ENCODE measurements at places on chromosomes 3 and 15. TPM values are rescaled to one million over a fixed set of nuclear protein-coding genes. Genes with fewer than 3 reads are reported as not detected.

Gene MEIS2
- total RNA-seq: 14.1 TPM

Gene SNURF
- total RNA-seq: 11.5 TPM

Gene MESP1
- 4.2 TPM for total RNA-seq

Gene FOXB1
- total RNA-seq: not detected

Gene TM6SF1
- 22.9 TPM for total RNA-seq

Gene APBA2
- total RNA-seq: 3.9 TPM

Gene SLC28A1
- not detected for total RNA-seq

Gene DNAJC17
- 24.3 TPM for total RNA-seq

Gene LMCD1
- 69.6 TPM for total RNA-seq

Gene HYKK
- total RNA-seq: 3.3 TPM

Gene AP3B2
- 0.82 TPM for total RNA-seq

DNA sequence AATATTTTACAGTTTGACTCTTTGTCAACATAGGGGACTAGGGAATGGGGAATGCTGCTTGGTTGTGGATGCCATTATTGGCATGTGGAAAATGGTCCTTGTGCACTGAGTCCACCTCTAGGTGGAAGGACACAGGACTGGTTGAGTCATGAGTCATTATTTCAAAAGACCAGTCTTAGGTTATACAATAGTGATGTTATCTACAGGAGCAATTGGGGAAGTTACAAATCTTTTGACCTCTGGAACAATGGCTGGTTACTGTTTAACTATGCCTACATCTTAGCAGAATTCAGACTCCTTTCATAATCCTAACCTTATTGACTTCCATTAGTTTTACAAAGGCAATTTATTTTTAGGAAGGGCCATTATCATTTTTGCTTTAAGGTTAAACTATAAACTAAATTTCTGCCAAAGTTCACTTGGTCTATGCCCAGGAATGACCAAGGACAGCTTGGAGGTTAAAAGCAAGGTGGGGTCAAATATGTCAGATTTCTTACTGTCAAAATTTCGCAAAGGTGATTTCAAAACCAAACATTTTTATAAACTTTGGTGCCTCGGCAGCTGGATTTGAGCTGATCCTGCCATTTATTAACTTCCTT, 11.8 kb upstream of the CCR8 start:
- no peak for DNase-seq
- H3K4me1 ChIP-seq: no peaks in the 10 kb centered on the region
- H3K36me3 ChIP-seq: no peaks in the 10 kb centered on the region
- no peaks in the 10 kb centered on the region for H3K27me3 ChIP-seq
- H3K27ac ChIP-seq: no peak overlapping the region

GRCh38 chr3:155891321-155891720, 20.9 kb downstream of the GMPS start:
- H3K27me3 ChIP-seq: no peaks in the 10 kb centered on the region
- H3K4me1 ChIP-seq: peaks cover 14% of the 10 kb centered on the region
- H3K27ac ChIP-seq: no peak overlapping the region
- H3K36me3 ChIP-seq: peaks cover 23% of the 10 kb centered on the region
- H3K4me3 ChIP-seq: no peak overlapping the region
- no peak for DNase-seq

GRCh38 chr3:72086042-72086742, 301.2 kb upstream of the PROK2 start:
- H3K36me3 ChIP-seq: no peaks in the 10 kb centered on the region
- DNase-seq: no peak
- no peak overlapping the region for H3K4me3 ChIP-seq
- H3K27ac ChIP-seq: no peak overlapping the region

DNA sequence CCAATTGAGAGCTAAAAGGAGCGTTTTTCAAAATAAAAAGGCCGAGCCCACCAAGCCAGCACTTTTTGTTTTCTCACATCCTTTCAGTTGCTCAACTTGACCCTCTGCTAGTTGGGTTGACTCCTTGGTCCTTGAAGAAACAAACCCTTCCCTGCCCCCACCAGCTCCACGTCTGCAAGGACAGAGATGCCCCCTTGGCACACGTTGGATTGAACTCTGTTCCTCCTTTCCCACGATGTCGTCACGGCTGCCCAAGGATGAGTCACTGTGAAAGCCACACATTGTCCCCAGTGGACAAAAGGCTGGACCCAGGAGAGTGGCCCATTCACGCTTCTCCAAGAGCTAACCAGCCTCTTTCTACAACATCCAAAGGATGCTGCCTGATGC, 43.0 kb upstream of the SPATA12 start:
- H3K27ac ChIP-seq: no peak overlapping the region
- H3K27me3 ChIP-seq: no peaks in the 10 kb centered on the region
- H3K36me3 ChIP-seq: no peaks in the 10 kb centered on the region

DNA sequence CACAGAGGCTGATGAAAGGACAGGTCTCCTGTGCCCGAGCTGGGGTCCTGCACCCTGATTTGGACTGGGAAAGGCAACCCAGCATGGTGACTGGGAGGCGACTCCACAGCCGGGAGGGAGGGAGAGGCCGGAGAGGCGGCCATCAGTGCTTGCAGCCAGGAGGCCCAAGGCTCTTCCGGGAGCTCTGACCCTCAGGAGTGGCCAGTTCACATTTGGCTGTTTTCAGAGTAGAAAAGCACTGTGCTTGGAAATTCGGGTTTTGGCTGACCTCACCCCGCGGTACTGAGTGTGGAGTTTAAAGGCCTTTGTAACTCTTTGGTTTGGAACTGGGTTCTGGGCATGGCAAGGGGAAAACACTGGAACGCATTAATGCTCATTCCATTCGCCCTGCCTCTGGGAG, 31.9 kb downstream of the SMAD6 start:
- H3K27ac ChIP-seq: peak overlapping the region; percentile 43
- peaks cover 68% of the 10 kb centered on the region for H3K4me1 ChIP-seq
- DNase-seq: no peak

GRCh38 chr3:183427876-183428446, 458 bp downstream of the MCF2L2 start:
- peaks cover 58% of the 10 kb centered on the region for H3K27me3 ChIP-seq
- no peak overlapping the region for H3K27ac ChIP-seq
- H3K4me3 ChIP-seq: peak overlapping the region; percentile 67

- no peak for DNase-seq
- H3K27ac ChIP-seq: no peak overlapping the region
- H3K36me3 ChIP-seq: no peaks in the 10 kb centered on the region
- H3K4me1 ChIP-seq: peaks cover 11% of the 10 kb centered on the region
- no peak overlapping the region for H3K4me3 ChIP-seq
- H3K27me3 ChIP-seq: no peaks in the 10 kb centered on the region
Measured at GRCh38 chr3:61631108-61631769, 69.9 kb downstream of the PTPRG start.

- H3K27me3 ChIP-seq: no peaks in the 10 kb centered on the region
- H3K27ac ChIP-seq: no peak overlapping the region
- no peak for DNase-seq
- H3K4me3 ChIP-seq: no peak overlapping the region
- H3K4me1 ChIP-seq: no peaks in the 10 kb centered on the region
Measured at GRCh38 chr3:106114220-106114619, 245.4 kb upstream of the CBLB start.

DNA sequence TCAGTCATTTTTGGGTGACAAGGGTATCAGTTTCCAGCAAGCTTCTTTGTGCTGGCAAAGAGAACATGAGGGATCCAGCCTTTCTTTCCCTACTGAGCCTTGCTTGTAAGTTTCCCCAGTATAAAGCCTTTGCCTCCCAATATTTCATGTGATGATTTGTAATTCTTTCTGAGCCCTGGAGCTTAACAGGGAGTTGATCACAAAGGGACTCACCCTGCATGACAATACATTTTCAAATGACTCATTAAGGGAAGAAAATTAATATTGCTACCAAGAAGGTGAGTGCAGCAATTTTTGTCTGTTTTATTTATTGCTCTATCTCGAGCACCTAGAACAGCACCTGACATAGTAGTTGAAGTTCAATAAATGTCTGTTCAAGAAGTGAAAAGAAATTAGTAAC, 27.7 kb downstream of the OXSM start:
- no peak for DNase-seq
- no peaks in the 10 kb centered on the region for H3K4me1 ChIP-seq
- no peak overlapping the region for H3K27ac ChIP-seq
- H3K4me3 ChIP-seq: no peak overlapping the region

GRCh38 chr3:148727231-148727630, 29.5 kb downstream of the AGTR1 start:
- H3K27ac ChIP-seq: no peak overlapping the region
- H3K4me3 ChIP-seq: no peak overlapping the region
- no peaks in the 10 kb centered on the region for H3K27me3 ChIP-seq
- no peak for DNase-seq
- no peaks in the 10 kb centered on the region for H3K4me1 ChIP-seq

GRCh38 chr3:119933207-119933606, 151.3 kb downstream of the NR1I2 start:
- no peak for DNase-seq
- H3K27ac ChIP-seq: no peak overlapping the region
- no peak overlapping the region for H3K4me3 ChIP-seq
- peaks cover 7% of the 10 kb centered on the region for H3K4me1 ChIP-seq

DNA sequence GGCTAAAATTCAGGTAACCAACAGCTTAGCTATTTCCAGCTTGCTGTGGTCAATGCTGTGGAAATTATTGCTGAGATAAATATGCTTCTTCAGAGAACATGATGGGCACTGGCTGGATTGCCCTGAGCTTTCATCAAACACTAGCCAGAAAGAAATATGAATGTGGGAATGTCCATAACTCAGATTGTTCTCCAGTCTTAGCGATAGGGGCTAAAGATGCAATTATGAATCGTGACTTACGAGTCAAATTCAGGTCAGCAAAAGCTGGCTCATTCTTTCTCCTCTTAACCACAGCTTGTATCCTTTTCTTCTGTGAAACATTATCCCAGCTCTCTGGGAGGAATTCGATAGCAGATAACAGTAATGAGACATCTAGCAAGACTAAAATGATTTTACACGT, 307.6 kb downstream of the RYR3 start:
- H3K27ac ChIP-seq: no peak overlapping the region
- no peak for DNase-seq
- H3K27me3 ChIP-seq: no peaks in the 10 kb centered on the region
- H3K4me1 ChIP-seq: no peaks in the 10 kb centered on the region

- DNase-seq: no peak
- H3K27ac ChIP-seq: no peak overlapping the region
- no peaks in the 10 kb centered on the region for H3K36me3 ChIP-seq
- H3K27me3 ChIP-seq: no peaks in the 10 kb centered on the region
- H3K4me1 ChIP-seq: peaks cover 4% of the 10 kb centered on the region
Measured at GRCh38 chr15:48475600-48476395, 144.6 kb downstream of the DUT start.

- no peaks in the 10 kb centered on the region for H3K27me3 ChIP-seq
- H3K27ac ChIP-seq: no peak overlapping the region
- no peak overlapping the region for H3K4me3 ChIP-seq
Measured at GRCh38 chr15:23910030-23910429, 222.9 kb upstream of the NDN start.

GRCh38 chr3:195186041-195186709, 84.8 kb downstream of the XXYLT1 start:
- H3K4me3 ChIP-seq: no peak overlapping the region
- H3K4me1 ChIP-seq: peaks cover 41% of the 10 kb centered on the region
- no peaks in the 10 kb centered on the region for H3K27me3 ChIP-seq
- H3K36me3 ChIP-seq: no peaks in the 10 kb centered on the region
- peak overlapping the region; percentile 64 for H3K27ac ChIP-seq

GRCh38 chr15:65375871-65376607, 1.8 kb downstream of the IGDCC3 start:
- no peaks in the 10 kb centered on the region for H3K36me3 ChIP-seq
- no peak overlapping the region for H3K27ac ChIP-seq
- no peak overlapping the region for H3K4me3 ChIP-seq
- no peak for DNase-seq
- H3K27me3 ChIP-seq: peaks cover 89% of the 10 kb centered on the region
- H3K4me1 ChIP-seq: peaks cover 22% of the 10 kb centered on the region

GRCh38 chr3:45482829-45483228, 94.5 kb downstream of the LARS2 start:
- no peak for DNase-seq
- no peaks in the 10 kb centered on the region for H3K36me3 ChIP-seq
- H3K27ac ChIP-seq: no peak overlapping the region
- no peaks in the 10 kb centered on the region for H3K27me3 ChIP-seq
- H3K4me1 ChIP-seq: no peaks in the 10 kb centered on the region

DNA sequence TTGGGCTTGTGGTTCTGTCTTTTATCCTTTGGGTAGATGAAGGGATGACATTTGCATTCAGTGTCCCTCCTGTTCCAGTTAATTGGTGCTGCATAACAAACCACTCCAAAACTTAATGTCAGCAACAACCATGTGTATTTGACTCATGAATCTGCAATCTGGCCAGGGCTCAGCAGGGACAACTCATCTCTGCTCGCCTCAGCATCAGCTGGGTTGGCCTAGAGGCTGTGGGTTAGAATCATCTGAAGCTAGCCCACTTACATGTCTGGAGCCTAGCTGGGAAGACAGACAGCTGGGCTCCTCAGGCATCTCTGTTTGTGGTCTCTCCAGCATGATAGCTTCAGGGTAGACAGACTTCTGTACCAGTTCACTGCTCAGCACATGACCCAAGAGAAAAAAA, 92.0 kb downstream of the TMEM108 start:
- H3K27ac ChIP-seq: no peak overlapping the region
- H3K27me3 ChIP-seq: no peaks in the 10 kb centered on the region
- H3K4me1 ChIP-seq: no peaks in the 10 kb centered on the region
- H3K4me3 ChIP-seq: no peak overlapping the region
- no peaks in the 10 kb centered on the region for H3K36me3 ChIP-seq
- DNase-seq: peak; percentile 36

DNA sequence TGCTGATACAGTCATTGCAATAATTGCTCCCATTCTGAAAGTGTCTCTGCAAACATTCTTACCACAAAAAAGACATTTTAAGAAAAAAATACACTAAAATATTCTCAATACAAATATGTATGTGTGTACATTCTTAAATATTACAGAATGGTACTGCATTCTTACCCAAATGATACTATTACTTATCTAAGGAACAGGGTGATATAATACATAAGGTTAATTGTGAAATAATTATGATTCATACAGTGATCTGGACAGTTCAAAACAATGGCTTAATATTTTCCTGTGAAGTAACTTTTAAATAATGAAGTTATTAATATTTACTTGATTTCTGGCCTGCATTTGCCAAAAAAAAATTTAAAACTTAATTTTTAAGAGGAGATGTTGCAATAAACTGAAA, 694.6 kb downstream of the TUSC7 start:
- H3K4me1 ChIP-seq: no peaks in the 10 kb centered on the region
- no peak overlapping the region for H3K27ac ChIP-seq
- H3K27me3 ChIP-seq: no peaks in the 10 kb centered on the region
- no peak for DNase-seq
- no peak overlapping the region for H3K4me3 ChIP-seq
- no peaks in the 10 kb centered on the region for H3K36me3 ChIP-seq

Data from left lung (tissue), 14 donors.